ENCODE measurements at places on chromosomes 3 and 15.
A peak's percentile ranks its signal among the peaks of the same experiment; 100 is the strongest.

DNA sequence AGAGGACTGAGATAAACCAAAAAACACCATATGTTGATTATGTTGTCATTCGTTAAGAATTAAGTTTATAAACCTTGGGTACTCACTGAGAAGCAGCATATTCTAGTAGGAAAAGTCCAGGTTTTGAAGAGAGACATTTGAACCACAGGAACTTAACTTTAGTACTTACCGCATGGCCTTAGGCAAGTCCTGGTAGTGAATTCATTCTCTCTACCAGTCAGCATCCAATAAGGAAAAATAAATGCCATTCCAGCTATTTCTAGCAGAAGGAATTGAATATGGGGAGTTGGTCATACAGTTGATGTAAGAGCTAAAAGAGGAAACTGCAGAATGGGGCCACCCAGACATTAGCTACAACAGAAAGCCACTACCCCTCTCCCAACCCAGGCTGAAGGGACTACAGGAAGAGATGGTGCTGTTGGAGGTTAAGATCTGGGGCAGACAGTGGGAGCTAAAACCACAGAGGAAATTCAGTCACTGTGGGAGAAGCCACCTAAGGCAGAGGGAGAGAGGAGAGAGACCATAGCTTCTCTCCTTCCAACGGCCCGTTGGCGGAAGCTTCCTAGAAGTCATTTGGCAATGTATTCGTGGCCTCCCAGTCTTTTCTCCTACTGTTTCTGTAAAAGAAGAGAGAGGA lies 133.8 kb upstream of the RARB start:
- DNase-seq, result no peak

- DNase-seq, result no peak
These were observed 100.1 kb upstream of the SPATA12 start for GRCh38 chr3:56960234-56960917.

GRCh38 chr3:155741101-155741500 lies 3.8 kb downstream of the PLCH1 start:
- no peak for DNase-seq

GRCh38 chr15:41671656-41672648 lies 11.7 kb downstream of the MGA start:
- no peak for DNase-seq

- DNase-seq, result no peak
These were observed 69.8 kb upstream of the ARL8B start for GRCh38 chr3:5052247-5052646.

- no peak for DNase-seq
These were observed 38.5 kb downstream of the TAMM41 start for GRCh38 chr3:11808231-11808630.

DNA sequence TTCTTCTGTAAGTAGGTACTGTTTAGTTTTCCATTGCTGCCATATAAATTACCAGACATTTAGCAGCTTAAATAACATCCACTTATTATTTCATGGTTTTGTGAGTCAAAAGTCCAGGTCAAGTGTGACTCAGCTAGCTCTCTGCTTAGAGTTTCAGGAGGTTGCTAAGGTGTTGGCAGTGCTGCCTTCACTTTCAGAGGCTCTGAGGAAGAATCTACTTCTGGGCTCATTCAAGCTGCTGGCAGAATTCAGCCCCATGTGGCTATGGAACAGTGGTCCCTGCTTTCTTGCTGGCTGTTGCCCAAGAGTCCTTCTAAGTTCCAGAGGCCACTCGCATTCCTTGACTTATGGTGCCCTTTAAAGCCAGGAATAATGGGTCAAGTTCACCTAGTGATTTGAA lies 4.5 kb downstream of the CFAP44 start:
- DNase-seq, result no peak

GRCh38 chr15:60757831-60758570 lies 279.1 kb upstream of the ICE2 start:
- no peak for DNase-seq

- DNase-seq, result peak; percentile 81
These were observed 46.5 kb downstream of the BBS4 start for GRCh38 chr15:72732516-72732915.

All from hematopoietic multipotent progenitor cell treated with erythropoietin and hydrocortisone succinate and interleukin-3 and kit ligand, for 8 days (in vitro differentiated cells).